ENCODE measurements at places on chromosomes 6 and 20. TPM values are rescaled to one million over a fixed set of nuclear protein-coding genes. Genes with fewer than 3 reads are reported as not detected.

SMOC2 gene
- total RNA-seq: 4.2 TPM

BPIFB2 gene
- 0.22 TPM for total RNA-seq

GPR6 gene
- total RNA-seq: not detected

SLC52A3 gene
- total RNA-seq: 1.3 TPM

TAGAP gene
- total RNA-seq: 0.43 TPM

RAET1L gene
- total RNA-seq: not detected

PPP1R10 gene
- total RNA-seq: 84.3 TPM

NT5E gene
- total RNA-seq: 11.6 TPM

EYA2 gene
- total RNA-seq: 8.1 TPM

LY6G5C gene
- 2.0 TPM for total RNA-seq

SOBP gene
- total RNA-seq: 1.8 TPM

Measured in type B pancreatic cell (in vitro differentiated cells).